Activated T-cell treated with anti-CD3 and anti-CD28 coated beads for 24 hours (primary cell): ENCODE measurements at places on chromosomes 1 and 21.

DNA sequence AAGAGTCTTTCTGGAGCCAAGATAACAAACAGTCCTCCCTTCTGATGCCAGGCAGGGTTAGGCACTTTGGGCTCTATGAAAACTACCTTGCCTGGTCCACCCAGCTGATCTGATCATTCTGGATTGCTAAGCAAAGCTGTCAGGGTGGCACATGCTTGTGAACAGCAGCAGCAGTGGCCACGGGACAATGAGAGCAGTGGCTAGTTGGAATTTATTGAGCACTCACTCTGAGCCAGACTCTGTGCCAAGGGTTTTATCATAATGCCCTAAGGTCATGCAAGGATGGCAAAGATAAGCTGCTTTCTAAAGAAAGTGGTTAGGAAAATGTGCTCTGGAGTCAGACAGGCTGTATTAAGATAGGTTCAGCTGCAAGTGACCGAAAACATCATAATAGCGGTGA, 390.4 kb upstream of the VAMP3 start:
- DNase-seq: no peak

- DNase-seq: no peak
Observed at GRCh38 chr1:210236840-210237409, 4.3 kb downstream of the SERTAD4 start.

DNA sequence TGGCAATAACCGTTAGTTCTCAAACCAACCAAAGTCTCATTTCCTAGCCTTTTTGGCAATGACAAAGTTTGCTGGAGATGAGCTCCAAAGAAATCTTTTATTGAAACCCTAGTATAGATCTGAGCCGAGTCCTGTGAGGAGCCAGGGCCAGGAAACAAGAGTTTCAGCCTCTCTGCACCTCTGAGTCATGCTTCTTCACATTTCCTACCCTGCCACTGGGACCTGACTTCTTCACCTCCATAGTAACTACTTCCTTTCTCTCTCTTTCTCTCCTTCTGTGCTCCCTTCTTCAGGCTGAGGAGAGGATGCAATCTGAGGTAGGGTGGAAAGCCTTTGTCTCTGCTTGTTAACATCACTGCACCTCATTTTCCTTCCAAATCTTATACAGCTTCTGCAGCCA, 38.7 kb upstream of the IPO9 start:
- no peak for DNase-seq

GRCh38 chr1:186534401-186534800, 73.5 kb upstream of the PDC start:
- DNase-seq: no peak

DNA sequence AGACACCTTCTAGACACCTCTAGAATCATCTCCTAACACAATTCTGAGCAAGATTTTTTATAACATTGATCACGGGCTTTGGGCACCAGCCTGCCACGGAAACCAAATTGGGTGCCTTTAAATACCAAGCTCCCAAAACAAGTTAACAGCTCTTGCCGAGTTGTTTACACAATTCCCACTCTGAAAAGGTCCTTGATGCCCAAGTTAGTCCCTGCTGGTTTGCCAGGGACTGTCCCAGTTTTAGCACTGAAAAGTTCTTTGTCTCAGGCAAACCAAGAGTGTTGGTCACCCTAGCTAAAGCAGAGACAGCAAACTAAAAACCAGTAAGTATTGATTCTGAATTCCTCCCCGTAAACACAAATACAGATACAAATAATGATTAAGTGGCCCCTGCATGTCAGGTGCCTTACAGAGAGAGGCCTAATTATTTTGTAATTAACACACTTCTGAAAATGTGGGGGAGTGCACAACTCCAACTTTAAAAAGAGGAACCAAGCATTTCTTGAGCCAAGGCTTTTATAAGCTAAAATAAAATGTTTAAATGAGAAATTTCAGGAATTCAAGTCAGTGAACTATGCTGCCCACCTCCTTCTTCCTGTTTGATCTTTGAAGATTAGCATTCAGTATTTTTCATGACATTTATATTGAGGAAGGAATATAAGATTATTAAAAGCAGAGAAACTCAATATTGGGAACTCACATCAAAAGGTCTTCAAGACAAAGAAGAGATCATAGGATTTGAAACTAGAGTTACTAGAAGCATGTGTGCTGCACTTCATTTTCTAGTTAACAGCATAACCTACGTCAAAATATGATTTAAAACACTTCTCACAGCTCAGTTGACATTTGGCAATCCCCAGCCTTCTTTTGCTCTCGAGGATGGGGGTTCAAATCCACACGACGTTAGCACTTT, 9.0 kb upstream of the UBE2U start:
- DNase-seq: no peak

DNA sequence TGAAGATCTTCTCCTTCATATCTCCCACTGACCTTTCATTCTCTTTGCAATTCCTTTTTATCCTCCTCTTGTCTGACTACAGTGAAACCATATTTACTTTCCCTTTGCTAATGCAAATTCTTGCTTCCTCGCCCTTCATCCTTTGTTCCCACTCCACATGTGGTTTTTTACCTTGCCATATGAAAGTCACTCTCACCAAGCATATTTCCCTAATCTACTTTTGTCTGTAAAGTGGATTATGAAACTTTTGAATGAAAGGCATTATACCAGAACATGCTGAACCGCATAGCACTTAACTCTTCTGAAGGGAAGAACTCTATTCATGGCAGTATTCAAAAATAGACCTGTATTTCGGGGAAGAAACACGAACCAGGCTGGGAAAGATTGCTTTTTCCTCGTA, 8.0 kb upstream of the TMPRSS15 start:
- no peak for DNase-seq

- DNase-seq: peak; percentile 34
Observed at GRCh38 chr1:161439280-161440232, 65.7 kb upstream of the FCGR2A start.

DNA sequence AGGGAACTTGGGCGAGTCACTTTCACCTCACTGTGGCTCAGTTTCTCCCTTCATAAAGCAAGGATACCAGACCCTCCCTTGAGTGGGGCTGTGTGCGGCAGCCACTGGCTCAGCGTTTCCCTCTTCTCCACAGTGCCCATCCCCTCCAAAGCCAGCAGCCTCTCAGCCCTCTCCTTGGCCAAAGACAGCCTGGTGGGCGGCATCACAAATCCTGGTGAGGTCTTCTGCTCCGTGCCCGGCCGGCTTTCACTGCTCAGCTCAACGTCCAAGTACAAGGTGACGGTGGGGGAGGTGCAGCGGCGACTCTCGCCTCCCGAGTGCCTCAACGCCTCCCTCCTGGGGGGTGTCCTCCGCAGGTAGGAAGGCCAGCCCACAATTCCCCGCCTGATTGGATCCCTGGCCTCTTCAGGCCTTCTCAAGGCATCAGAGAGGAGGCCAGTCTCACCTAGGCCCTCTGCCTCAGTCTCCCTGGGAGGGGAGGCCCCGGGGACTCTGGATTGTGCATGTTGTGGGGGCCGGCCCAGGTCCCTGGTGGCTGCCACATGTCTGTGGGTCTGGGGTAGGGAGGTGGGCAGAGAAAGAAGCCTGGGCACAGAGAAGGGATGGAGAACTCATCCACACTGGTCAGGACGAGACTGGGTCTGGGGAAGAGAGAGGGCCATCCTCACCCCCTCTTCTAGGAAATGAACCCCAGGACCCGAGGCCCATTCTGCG, 15.2 kb downstream of the TFAP2E start:
- no peak for DNase-seq

GRCh38 chr1:207286786-207287468, 34.6 kb upstream of the CD55 start:
- DNase-seq: no peak

- DNase-seq: no peak
Observed at GRCh38 chr1:206036663-206037455, 13.2 kb upstream of the CTSE start.

GRCh38 chr21:21283810-21284209, 285.6 kb downstream of the NCAM2 start:
- no peak for DNase-seq

GRCh38 chr1:101317590-101317989, 80.8 kb downstream of the S1PR1 start:
- DNase-seq: no peak

- DNase-seq: no peak
Observed at GRCh38 chr1:160115545-160116282, at the start of gene ATP1A2. TSS of gene ATP1A2 (plus strand) at chr1:160115759. CDS start at chr1:160115862, 103 bp downstream.

- no peak for DNase-seq
Observed at GRCh38 chr1:10022656-10023055, 10.1 kb upstream of the UBE4B start.

DNA sequence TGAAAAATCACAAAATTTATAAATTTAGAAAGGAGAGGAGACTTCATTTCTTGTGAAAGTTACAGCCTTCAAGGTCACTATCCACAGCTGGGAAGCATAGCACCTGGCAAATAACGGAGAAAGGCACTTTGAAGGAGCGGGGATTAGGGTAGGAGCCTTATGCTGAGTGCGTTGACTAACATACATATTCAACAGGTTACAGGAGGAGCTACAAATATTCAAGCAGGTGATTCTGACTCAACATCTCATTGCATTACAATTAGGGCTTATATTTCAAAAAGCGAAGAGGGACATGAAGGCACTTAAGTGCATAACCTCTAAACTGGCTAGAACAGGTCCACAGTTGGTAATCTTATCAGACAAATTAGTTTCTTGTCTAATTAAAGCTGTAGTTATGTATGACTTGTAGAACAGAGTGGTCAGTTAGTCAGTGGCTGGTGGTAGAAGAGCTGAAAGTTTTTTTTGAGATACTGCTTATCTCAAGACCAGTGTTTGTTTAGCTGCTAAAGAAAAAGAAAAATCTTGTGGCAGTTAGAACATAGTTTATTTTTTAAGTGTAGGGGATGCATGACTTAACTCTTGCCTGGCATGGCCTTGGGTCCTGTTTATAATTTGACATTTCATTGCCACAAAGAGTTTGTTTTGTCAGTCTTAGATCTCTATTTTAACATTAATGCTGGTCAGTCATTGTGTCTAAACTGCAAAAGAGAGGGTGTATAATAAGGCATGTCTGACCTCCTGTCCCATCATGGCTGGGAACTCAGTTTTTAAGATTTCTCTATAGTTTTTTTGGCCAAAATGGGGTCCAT, 311.5 kb downstream of the DUSP10 start:
- DNase-seq: no peak

GRCh38 chr1:86712088-86712860, 7.9 kb downstream of the SH3GLB1 start:
- no peak for DNase-seq

DNA sequence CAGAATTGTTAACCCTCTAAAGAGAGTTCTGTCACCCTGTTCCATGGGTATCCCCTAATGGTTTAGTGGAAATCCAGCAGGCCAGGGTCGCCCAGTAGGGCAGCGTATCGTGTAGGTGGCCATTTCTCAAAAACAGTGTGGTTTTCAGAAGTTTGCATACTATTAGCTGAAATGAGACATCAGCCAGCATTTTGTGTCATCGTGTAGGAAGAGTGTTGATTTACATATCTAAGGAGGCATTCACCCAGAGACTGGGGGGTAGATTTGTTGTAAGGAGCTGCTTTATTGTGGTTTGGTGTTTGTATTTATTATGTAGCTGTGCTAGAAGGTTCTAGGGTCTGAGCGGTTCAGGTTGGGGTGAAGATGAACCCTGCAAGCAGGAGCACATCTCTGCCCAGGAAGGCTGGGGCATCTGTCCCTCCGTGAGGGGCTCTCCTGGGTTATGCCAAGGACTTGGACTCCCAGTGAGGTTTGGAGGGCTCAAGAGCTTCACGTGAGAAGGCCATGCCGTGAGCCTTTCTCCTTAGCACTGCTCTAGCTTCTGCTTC, 174.4 kb downstream of the PGBD5 start:
- no peak for DNase-seq

- DNase-seq: no peak
Observed at GRCh38 chr1:107294686-107295085, 153.8 kb downstream of the NTNG1 start.

GRCh38 chr1:63630666-63631065, 37.5 kb downstream of the PGM1 start:
- no peak for DNase-seq

GRCh38 chr21:42841156-42841915, 38.0 kb downstream of the WDR4 start:
- DNase-seq: no peak

GRCh38 chr1:29703596-29704370, 467.5 kb downstream of the PTPRU start:
- DNase-seq: no peak

DNA sequence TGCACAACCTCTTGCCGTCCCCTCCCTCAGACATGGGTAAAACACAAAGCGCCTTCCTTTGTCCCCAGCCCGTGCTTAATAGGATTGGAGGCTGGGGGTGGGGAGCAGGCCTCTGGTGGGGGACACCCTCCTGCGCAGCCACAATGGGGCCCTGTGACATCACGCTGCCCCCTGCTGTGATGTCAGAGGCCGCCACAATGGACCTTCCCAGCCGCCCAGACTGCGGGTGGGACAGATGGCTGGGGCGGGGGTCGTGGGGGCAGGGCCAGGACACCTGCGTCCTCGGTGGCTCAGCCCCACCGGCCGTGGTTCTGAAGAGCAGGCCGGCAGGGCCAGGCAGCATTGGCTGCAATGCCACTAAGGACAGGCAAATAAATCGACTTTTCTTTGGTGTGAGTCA, 39.9 kb downstream of the EPHA2 start:
- DNase-seq: no peak

GRCh38 chr1:235558621-235559169, 54.4 kb upstream of the B3GALNT2 start:
- DNase-seq: no peak

DNA sequence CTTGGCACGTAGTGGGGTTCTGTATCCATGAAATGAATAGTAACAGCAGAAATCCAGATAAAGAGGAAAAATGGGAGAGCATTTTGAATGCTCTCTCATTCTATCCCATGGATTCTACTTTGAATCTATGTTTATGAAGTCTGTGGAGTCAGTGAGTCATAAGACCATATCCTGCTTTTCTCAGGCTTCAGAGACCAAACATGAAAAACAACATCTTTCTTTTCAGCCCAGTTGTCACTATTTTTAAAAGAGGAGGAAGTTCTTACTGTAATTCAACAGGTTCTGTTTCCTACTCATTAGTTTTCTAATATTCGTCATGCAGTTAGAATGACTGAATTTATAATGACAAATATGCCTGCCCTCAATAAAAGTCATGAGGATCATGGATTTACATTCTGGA, 39.4 kb upstream of the CD55 start:
- no peak for DNase-seq

- DNase-seq: no peak
Observed at GRCh38 chr1:112247036-112247597, 148.9 kb upstream of the CTTNBP2NL start.

GRCh38 chr21:41861987-41862386, 17.2 kb downstream of the PRDM15 start:
- no peak for DNase-seq

- no peak for DNase-seq
Observed at GRCh38 chr21:36163750-36164741, 7.4 kb downstream of the DOP1B start.
